ENCODE measurements at places on chromosomes 11 and 22.
A peak's percentile ranks its signal among the peaks of the same experiment; 100 is the strongest.

GRCh38 chr11:84497981-84498411 lies 1129.1 kb downstream of the DLG2 start:
- no peak for DNase-seq

GRCh38 chr22:45455621-45456020 lies 42.1 kb downstream of the RIBC2 start:
- DNase-seq: no peak

GRCh38 chr11:3158821-3159220 lies 6.3 kb downstream of the OSBPL5 start:
- DNase-seq: no peak

DNA sequence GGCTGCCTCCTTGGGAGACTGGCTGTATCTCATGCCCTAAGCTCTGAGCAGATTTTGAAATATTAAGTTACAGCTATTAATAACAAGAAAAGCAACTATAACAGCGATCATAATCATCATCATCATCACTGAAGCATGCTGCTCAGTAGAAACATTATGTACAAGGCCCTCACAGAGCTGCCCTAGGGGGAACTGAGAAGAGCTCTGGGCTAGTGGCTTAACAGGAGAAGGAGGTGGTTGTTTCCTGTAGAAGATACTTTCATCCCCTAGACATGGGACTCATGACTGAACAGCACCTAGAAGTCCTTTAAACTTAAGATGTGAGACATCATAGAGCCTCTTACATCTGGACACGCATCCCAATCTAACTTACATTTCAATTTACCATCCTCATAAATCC lies 332.8 kb upstream of the PLET1 start:
- DNase-seq: no peak

- DNase-seq: peak; percentile 34
Observed at GRCh38 chr11:72684236-72684912, 10.2 kb upstream of the PDE2A start.

- DNase-seq: no peak
Observed at GRCh38 chr11:123212406-123212805, 17.4 kb upstream of the CLMP start.

DNA sequence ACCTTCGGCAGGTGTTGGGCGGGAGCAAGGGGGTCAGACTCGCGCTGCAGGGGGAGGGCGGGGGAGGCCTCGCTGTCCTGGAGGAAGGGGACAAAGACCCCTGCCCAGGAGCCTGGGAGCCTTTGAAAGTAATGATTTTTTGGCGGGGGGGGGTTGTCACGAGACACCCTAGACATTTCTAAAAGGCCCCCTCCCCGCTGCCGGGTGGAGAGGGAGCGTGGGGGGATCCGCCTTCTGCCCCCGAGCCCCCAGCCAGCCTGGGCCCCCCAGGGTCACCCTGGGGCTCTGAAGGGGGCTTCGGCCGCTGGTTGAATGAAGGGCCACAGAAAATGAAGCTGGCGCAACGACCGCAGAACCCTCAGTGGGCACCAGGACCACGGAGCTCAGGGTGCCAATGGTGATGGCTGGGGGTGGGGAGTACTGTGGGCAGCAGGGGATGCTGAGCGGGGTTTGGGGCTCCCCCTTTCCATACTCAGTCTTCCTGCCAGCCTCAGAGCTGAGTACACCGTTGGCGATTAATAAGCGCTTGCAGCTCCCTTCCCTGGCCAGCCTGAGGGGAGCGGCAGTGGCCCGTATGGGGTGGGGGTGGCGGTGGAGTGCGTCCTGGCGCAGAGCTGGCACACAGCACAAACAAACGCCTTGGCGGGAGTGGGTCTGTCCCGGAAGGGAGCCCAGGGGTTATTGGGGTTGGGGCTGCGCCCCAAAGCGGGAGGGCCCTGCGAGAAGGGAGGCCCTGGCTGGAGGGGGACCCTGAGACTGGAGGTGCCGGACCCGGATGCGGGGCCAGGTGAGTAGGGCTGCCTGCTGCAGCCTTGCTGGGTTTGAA lies 1.2 kb upstream of the DUSP8 start:
- DNase-seq: peak; percentile 14

GRCh38 chr11:67393990-67394389 lies 2.2 kb downstream of the RAD9A start:
- no peak for DNase-seq

GRCh38 chr11:134517115-134517514 lies 105.1 kb upstream of the B3GAT1 start:
- DNase-seq: no peak

DNA sequence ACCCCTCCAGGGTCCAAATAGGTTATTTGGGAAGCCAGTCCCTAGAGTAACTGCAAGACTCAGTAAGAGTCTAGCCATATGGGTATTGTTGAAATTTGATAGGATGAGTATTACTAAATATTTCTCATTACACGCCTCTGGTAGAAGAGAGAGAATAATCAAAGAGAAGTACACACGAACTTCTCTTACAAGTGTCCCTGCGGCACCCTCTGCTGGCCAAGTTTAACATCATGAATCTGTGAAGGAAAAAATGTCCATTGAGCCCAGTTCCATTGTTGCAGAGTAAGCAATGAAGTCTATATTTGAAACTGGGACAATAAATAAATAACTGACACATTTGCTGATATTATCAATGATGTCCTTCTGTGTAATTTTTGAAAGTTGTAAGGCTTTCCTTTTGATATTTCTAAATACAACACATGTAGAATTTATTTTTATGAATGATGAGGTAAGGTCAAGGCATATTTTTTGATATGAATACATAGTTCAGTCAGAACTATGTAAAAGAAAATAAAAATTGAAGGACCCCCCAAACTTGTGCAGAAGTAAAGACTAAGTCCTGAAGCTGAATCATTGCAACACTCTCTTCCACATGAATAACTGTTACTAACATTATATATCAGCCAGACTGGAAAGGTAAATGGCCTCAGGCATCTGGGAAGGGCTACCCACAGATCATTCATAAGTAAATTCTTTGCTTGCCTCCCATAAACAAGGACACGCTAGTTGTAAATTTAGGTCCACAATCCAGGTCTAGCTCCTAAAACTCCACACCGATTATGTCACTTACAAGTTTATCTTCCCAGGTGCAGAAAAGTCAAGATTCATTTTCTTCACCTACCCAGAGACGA lies 10.0 kb downstream of the OR51L1 start:
- no peak for DNase-seq

- DNase-seq: peak; percentile 43
Observed at GRCh38 chr11:65637794-65638419, at the start of gene SIPA1. Gene SIPA1 (plus strand): TSS chr11:65638101. CDS start chr11:65640922, 2,821 bp downstream.

- no peak for DNase-seq
Observed at GRCh38 chr11:87444993-87445392, 407.3 kb downstream of the TMEM135 start.

- peak; percentile 35 for DNase-seq
Observed at GRCh38 chr11:235609-235996, 539 bp downstream of the SIRT3 start.
